ENCODE measurements at places on chromosomes 7 and 10.

- no peak for DNase-seq
Observed at GRCh38 chr10:50044941-50045664, 22.7 kb upstream of the WASHC2A start.

DNA sequence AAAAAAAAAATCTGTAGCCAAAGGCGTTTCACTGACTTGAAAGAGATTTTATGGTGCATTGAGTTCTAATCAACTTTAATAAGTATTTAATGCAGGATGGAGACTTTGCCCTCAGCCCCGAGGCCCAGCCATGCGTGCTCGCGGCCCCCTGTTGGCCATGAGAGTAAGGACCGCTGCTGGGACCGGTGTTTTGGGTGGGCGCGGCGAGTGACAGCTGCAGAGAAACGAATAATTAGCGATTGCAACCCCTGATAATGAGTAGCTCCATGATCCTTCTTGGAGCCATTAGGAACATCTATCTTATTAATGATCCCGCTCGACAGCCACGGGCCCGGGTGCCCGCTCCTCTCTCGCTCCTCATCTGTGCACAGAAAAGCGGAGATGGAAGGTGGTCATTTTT lies 347.4 kb downstream of the RPS24 start:
- no peak for DNase-seq

DNA sequence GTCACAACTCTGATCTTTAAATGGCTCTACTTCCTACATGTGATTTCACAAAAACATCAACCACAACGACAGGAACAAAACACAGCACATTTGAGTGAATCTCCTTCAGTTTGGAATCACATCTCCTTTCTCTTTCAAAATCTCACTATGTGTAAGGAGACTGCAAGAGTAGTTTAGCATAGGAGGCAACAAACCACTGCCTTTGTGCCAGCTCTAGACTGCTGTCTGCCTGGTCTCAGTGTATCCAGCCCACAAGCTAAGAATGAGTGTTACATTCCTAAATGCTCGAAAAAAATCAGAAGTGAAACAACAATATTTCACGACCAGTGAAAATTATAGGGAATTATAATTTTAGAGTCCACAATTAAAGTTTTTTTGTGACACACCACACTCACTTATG lies 217.0 kb upstream of the STEAP4 start:
- no peak for DNase-seq

- no peak for DNase-seq
Observed at GRCh38 chr7:36468370-36469101, 78.9 kb downstream of the ANLN start.

DNA sequence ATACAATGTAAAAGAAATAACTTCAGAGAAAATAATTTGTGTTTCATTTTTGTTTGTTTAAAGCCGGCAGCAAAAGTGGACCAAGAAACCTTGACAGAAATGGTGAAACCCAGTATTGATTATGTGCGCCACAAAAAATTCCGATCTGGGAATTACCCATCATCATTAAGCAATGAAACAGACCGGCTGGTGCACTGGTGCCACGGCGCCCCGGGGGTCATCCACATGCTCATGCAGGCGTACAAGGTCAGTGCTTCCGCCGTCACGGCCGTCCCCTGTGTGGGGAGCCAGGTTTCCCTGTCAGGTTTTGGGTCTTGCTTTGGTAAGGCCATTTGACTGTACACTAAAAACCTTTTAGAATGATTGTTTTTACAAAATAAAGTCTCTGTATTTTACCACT lies 46.7 kb downstream of the LANCL2 start:
- no peak for DNase-seq

DNA sequence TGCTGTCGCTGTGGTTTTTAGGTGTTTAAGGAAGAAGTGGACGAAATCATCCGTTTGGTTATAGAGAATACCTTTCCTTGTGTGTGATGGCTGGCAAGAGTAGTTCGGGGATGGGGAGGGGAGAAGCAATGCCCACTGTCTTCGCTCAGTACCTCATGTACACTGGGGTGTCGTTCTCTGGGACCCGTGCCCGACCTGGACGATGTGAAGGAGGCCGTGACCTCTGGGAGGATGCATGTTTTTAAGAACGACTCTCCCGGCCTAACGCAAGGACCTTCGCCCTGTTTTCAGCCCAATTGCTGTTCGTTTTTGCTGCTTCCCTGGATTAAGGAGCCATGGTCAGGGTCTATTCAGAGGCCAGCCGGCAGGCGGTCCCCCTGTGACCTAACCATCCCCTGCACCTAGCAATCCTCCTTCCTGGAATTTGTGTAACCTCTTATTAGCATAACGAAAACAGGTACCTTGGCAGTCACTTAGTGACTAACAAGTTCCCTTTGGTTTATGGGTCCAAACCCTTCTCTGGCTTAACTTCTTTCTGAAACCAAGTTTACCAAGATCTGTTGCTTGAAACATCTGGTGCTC lies 1.3 kb downstream of the NFE2L3 start:
- peak; percentile 32 for DNase-seq

DNA sequence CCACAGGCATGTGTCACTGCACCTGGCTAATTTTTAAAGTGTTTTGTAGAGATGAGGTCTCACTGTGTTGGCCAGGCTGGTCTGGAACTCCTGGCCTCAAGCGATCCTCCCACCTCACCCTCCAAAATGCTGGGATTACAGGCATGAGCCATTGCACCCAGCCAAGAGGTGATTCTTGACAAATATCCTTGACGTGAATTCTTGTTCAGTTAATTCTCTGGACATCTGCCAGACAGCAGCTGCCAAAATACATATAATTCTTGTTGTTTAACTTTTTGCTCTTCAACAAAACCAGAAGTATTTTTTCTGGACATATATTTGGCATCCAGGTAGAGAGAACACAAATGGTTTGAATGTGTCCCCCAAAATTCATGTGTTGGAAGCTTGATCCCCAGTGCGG lies 3.2 kb downstream of the ACADSB start:
- DNase-seq: no peak

GRCh38 chr10:3714967-3715366 lies 70.0 kb downstream of the KLF6 start:
- no peak for DNase-seq

- no peak for DNase-seq
Observed at GRCh38 chr7:142177869-142178268, 66.4 kb downstream of the MGAM2 start.

DNA sequence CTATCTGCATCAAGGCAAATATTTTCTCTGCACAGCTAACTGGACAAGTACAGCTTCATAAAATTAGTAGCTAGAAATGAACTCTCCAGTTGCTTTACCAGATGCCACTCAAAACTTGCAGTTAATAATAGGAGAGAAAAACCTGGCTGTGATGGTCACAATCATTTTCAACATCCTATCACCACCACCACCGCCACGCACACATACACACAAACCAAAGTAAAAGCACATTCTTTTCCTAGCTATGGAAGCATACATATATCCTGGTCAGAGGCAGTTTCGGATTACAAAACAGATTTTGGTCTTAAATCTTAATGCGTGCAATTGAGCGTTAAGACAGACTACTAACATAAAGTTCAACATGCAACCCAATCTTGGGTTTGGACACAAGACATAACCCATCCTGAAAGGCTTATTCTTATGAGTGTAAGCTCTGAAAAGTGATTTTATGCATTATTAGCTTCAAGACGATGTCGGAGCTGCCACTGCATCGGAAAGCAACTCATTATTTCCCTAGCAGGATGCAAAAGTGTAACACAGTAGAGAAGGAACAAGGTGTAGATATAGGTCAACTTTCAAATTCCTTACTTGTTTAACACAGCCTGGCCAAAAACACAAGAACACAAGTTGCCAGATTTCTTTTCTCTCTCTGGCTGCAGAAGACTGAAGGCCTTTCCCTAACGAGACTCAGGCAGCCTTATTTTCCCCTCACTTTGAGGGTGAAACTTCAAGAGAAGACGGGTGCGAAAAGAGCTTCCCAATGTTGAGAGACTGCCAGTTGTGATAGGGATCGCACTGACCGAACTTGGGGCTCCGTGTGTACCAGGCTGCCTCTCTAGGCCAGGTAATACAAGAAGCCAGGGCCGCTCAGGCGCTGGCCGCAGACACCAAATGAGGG lies 1.2 kb downstream of the CACUL1 start:
- DNase-seq: no peak
